ENCODE measurements at places on chromosomes 16 and 17.

GRCh38 chr17:66432411-66432957 lies 130.1 kb downstream of the PRKCA start:
- DNase-seq = no peak

GRCh38 chr16:11399261-11399831 lies 54.1 kb downstream of the RMI2 start:
- DNase-seq = no peak

GRCh38 chr17:59638553-59638952 lies 18.9 kb downstream of the CLTC start:
- no peak for DNase-seq

DNA sequence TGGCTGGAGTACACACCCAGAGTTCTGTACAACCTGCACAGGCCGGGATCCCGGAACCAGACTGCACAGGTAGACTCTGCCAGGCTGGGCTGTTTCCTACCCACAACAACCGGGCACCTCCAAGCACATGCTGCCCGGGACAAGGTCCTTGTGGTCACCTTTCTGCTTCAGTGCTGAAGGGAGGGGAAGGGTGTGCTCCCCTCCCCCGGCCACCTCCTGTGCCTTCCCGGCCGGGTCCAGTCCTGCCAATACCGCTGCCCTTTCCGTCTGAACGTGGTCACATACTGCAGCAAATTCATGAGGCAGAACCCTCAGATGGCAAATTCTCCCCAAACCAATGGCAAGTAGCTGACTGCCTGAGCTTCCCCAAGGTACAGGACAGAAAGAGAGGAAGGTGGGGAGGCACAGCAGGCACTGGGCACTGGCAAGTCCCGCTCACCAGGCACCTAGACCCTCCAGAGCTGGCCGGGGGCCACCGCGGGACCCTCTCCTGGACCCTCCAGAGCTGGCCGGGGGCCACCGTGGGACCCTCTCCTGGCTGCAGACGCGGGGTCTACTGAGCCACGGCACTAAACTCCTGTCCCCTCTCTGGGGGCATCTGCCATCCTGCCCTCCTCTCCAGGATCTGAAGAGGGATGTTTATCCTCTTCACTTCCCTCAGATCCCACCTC lies 22.8 kb downstream of the SLC43A2 start:
- DNase-seq = no peak

- no peak for DNase-seq
These were observed 5.5 kb downstream of the NARF start for GRCh38 chr17:82463925-82464566.

GRCh38 chr16:74999219-74999608 lies 390 bp downstream of the ZNRF1 start:
- DNase-seq = no peak

DNA sequence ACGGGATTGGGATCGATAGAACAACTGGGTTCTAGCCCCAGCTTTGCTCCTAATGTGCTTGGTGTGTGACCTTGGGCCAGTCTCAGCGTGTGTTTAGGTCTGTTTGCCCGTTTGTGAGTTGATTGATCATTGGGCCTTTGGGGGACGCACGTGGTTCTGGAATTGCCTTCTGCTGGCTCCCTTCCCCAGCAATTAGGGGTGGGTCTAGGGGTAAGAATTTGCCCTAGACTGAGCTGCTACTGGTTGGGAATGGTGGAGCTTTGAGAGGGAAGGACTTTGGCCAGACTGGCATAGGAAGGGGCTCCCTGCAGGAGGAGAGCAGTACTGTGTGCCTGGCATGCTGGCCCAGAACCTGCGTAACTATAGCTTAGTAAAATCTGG lies 1.5 kb downstream of the SPNS2 start:
- DNase-seq = no peak

GRCh38 chr16:47323241-47323640 lies 137.6 kb downstream of the ITFG1 start:
- DNase-seq = no peak

GRCh38 chr17:81165246-81166032 lies at the start of gene PVALEF:
PVALEF (plus strand) TSS chr17:81165507; CDS start chr17:81181227, 15,720 bp downstream.
- DNase-seq = no peak

GRCh38 chr17:78176548-78177025 lies 8.2 kb downstream of the SYNGR2 start:
- no peak for DNase-seq

DNA sequence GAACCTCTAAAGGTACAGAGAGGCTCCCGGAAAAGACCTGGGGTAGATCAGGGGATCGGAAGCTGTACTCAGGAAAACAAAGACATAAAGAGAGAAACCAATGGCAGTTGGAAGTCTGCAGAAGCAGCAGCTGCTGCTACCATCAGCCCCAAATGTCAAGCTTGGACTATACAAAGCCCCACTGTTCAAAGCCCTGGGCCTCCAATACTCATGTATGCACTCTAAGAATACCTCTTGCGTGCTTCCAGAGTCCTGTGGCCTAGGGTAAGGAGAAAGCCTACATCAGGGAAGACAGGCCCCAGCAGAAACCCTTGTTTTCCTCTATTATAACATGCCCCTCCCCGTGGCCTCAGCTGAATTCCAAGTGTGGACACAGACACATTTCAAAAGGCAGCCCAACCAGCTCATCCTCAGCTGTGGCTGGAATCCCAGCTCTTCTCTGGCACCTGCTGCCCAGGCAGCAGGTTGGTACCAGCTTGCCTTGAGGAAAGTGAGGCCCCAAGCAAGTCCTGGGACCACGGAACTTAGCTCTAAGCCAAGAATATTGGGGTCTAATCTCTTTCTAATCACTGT lies 19.3 kb upstream of the MTMR4 start:
- no peak for DNase-seq
